ENCODE measurements at places on chromosomes 1 and 21.

- no peaks in the 10 kb centered on the region for H3K4me1 ChIP-seq
- no peaks in the 10 kb centered on the region for H3K27me3 ChIP-seq
- DNase-seq = no peak
Measured at GRCh38 chr1:236893626-236894545, 98.8 kb downstream of the MTR start.

- DNase-seq = no peak
- H3K4me1 ChIP-seq = no peaks in the 10 kb centered on the region
- no peak overlapping the region for H3K4me3 ChIP-seq
- no peaks in the 10 kb centered on the region for H3K36me3 ChIP-seq
- no peaks in the 10 kb centered on the region for H3K27me3 ChIP-seq
Measured at GRCh38 chr1:241586905-241587512, 53.2 kb downstream of the CHML start.

DNA sequence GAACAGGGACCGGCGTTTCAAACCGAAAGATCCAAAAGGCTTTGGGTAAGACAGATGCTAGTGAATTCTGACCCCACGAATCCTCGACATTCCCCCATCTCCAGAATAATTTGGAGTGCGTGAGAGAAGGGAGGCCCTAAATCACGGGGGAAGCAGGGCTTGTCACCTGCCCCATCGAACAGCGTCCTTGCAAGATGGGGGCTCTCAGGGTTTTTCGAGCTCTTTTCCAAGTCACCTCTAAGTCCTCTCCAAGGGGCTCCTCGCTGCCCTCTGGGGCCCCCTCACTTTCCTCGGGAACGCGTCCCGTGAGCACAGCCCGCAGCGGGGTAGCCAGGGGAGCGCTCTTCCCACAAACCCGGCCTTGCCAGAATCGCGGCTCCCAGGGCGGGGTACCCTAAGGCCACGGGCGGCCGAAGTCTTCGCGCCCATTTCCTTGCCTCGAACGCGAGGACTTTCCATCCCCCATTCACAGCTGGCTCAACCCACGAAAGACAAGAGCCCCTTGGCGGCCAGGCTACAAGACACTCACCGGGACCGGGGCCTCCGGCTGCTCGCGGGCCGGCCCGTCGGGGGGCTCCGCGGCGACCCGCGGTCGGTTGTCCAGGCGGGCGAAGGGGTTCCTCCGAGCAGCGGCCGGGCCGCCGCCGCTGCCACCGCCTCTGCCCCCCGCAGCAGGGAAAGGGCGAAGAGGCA, 546 bp downstream of the DONSON start:
- H3K4me3 ChIP-seq = peak overlapping the region; percentile 65
- H3K27ac ChIP-seq = peak overlapping the region; percentile 72
- H3K4me1 ChIP-seq = no peaks in the 10 kb centered on the region
- peak; percentile 54 for DNase-seq
- no peaks in the 10 kb centered on the region for H3K27me3 ChIP-seq

GRCh38 chr21:38823737-38824123, 18.0 kb downstream of the ETS2 start:
- H3K27me3 ChIP-seq = no peaks in the 10 kb centered on the region
- no peak for DNase-seq
- no peak overlapping the region for H3K27ac ChIP-seq
- no peaks in the 10 kb centered on the region for H3K36me3 ChIP-seq

DNA sequence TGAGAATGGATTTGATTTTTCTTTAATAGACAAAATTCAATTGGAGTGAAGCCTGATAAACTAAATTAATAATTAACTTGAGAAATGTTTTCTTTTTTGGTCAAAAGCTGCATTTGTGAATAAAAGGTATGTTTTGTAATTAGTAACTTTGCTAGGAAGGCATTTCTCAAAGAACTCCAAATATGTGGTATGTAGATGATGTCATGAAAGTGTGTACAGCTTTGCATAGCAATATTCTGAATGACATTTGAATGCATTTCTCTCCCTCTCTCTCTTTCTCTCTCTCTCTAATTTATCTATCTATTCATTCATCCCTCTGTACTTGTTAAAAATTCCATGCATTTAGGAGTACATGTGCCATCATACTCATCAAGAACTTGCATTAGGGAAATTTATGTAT, 109.1 kb upstream of the ADAMTS5 start:
- no peak overlapping the region for H3K27ac ChIP-seq
- H3K27me3 ChIP-seq = no peaks in the 10 kb centered on the region
- DNase-seq = no peak
- H3K36me3 ChIP-seq = no peaks in the 10 kb centered on the region

GRCh38 chr1:70066711-70067110, 138.7 kb downstream of the LRRC40 start:
- no peaks in the 10 kb centered on the region for H3K27me3 ChIP-seq
- DNase-seq = no peak
- no peaks in the 10 kb centered on the region for H3K4me1 ChIP-seq
- no peak overlapping the region for H3K27ac ChIP-seq

DNA sequence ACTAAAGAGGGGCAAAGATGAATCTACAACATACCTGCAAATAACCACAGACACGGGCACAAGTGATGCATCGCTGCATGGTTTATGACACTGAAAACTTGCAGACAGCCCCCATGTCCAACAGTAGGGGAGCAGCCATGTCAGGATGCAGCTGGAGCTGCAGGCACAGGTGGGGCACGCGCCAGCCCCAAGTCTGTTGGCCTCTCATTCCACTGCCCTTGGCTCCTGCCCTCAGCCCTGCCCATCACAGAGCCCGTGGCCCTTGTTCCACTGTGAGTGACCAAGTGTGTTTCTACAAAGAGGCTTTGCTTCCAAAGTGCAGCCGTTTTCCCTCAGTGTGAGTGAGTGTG, 3.2 kb upstream of the PADI4 start:
- no peaks in the 10 kb centered on the region for H3K36me3 ChIP-seq
- peaks cover 8% of the 10 kb centered on the region for H3K4me1 ChIP-seq
- H3K27me3 ChIP-seq = no peaks in the 10 kb centered on the region
- no peak for DNase-seq
- H3K27ac ChIP-seq = no peak overlapping the region
- no peak overlapping the region for H3K4me3 ChIP-seq

DNA sequence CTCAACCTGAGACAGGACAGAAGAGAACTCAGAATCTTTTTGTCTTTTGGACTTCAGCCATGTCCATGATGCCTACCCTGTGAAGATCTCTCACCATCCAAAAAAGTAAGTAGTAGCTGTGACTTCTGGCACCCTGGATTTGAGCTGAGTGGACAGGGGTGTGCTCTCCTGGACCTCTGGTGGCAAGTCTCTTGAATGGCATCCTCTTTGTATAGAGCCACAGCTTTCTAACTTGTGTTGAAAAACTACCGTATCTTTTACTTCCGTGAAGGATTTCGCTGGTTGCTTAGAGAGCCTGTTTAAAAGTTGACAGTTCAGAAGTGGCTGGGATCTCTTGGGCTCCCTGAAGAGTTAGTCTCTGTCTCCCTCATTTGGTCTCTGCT, 1.8 kb downstream of the MFN2 start:
- H3K4me3 ChIP-seq = no peak overlapping the region
- H3K27me3 ChIP-seq = no peaks in the 10 kb centered on the region
- no peaks in the 10 kb centered on the region for H3K36me3 ChIP-seq

- no peaks in the 10 kb centered on the region for H3K27me3 ChIP-seq
- peaks cover 29% of the 10 kb centered on the region for H3K4me1 ChIP-seq
- DNase-seq = peak; percentile 61
- H3K36me3 ChIP-seq = no peaks in the 10 kb centered on the region
- no peak overlapping the region for H3K4me3 ChIP-seq
Measured at GRCh38 chr1:151309811-151310323, 17.3 kb downstream of the PI4KB start.

- H3K27ac ChIP-seq = no peak overlapping the region
- H3K36me3 ChIP-seq = no peaks in the 10 kb centered on the region
- DNase-seq = no peak
- no peaks in the 10 kb centered on the region for H3K4me1 ChIP-seq
- no peak overlapping the region for H3K4me3 ChIP-seq
Measured at GRCh38 chr1:34884961-34885360, 25.4 kb upstream of the SMIM12 start.

DNA sequence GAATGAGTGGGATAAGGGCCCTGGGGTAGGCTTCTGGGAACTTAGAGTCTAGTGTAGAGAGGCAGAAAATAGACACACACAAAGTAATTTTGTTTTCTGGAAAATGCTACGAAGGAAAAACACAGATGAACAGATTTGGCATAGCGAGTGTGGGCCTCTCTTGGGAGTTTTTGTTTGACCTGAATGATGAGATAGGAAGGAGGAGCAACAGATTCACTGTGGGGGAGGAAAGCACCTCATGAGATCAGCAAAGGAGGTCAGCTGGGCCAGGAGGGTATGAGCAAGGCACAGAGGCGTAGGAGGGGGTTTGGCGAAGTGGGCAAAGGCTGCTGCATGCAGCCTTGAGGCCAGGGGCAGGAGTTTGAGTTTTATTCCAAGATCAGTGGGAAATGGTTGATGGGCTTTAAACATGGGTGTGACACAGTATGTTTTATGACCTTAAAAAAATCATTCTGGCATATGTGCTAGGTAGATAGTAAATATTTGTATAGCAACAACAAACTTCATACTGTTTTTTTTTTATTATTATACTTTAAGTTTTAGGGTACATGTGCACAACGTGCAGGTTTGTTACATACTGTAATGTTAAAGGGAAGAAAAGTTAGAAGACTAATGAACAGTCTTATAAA, 57.9 kb downstream of the FGGY start:
- H3K36me3 ChIP-seq = no peaks in the 10 kb centered on the region
- no peak overlapping the region for H3K27ac ChIP-seq
- no peak overlapping the region for H3K4me3 ChIP-seq
- peaks cover 2% of the 10 kb centered on the region for H3K4me1 ChIP-seq
- H3K27me3 ChIP-seq = no peaks in the 10 kb centered on the region

- no peak overlapping the region for H3K27ac ChIP-seq
- no peaks in the 10 kb centered on the region for H3K4me1 ChIP-seq
- no peak for DNase-seq
- H3K27me3 ChIP-seq = no peaks in the 10 kb centered on the region
Measured at GRCh38 chr1:87305762-87306161, 22.9 kb upstream of the LMO4 start.

GRCh38 chr21:31293986-31294385, 50.1 kb downstream of the TIAM1 start:
- H3K27me3 ChIP-seq = no peaks in the 10 kb centered on the region
- no peak overlapping the region for H3K27ac ChIP-seq
- no peak for DNase-seq
- no peaks in the 10 kb centered on the region for H3K36me3 ChIP-seq
- H3K4me3 ChIP-seq = no peak overlapping the region
- no peaks in the 10 kb centered on the region for H3K4me1 ChIP-seq

DNA sequence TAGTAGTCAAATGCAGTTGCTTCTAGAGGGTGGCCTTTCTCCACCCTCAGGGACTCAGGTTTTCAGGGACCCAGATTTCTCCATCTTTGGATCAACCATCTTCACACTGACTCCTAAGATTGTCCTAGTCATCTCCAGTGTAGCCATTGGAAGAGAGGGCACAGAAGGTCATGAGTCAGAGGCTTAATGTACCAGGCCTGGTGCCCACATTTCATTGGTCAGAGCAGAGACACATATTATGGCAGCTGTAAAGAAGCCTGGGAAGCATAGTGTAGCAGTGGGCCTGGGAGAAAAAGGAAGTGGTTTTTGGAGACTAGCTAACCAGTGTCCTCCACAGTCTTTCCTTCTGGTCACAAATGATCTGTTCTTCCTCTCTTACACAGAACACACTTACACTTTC, 122.5 kb downstream of the GIPC2 start:
- no peak overlapping the region for H3K27ac ChIP-seq
- H3K36me3 ChIP-seq = no peaks in the 10 kb centered on the region
- H3K27me3 ChIP-seq = no peaks in the 10 kb centered on the region

- no peaks in the 10 kb centered on the region for H3K27me3 ChIP-seq
- DNase-seq = no peak
- no peak overlapping the region for H3K27ac ChIP-seq
- H3K36me3 ChIP-seq = no peaks in the 10 kb centered on the region
- H3K4me1 ChIP-seq = no peaks in the 10 kb centered on the region
- H3K4me3 ChIP-seq = no peak overlapping the region
Measured at GRCh38 chr1:14897080-14897449, 256.5 kb upstream of the TMEM51 start.

GRCh38 chr1:61141288-61142042, 59.1 kb downstream of the NFIA start:
- H3K27ac ChIP-seq = no peak overlapping the region
- no peaks in the 10 kb centered on the region for H3K36me3 ChIP-seq
- H3K4me1 ChIP-seq = peaks cover 25% of the 10 kb centered on the region
- no peak overlapping the region for H3K4me3 ChIP-seq

- no peak for DNase-seq
- no peak overlapping the region for H3K4me3 ChIP-seq
- H3K4me1 ChIP-seq = peaks cover 7% of the 10 kb centered on the region
- H3K27ac ChIP-seq = no peak overlapping the region
- H3K36me3 ChIP-seq = no peaks in the 10 kb centered on the region
Measured at GRCh38 chr1:43284065-43284464, 1.3 kb downstream of the C1orf210 start.

GRCh38 chr1:43704838-43705237, 2.5 kb upstream of the ST3GAL3 start:
- no peak overlapping the region for H3K4me3 ChIP-seq
- peaks cover 3% of the 10 kb centered on the region for H3K4me1 ChIP-seq
- DNase-seq = peak; percentile 50

GRCh38 chr1:98386675-98387440, 274.7 kb upstream of the SNX7 start:
- H3K36me3 ChIP-seq = no peaks in the 10 kb centered on the region
- H3K4me1 ChIP-seq = no peaks in the 10 kb centered on the region
- no peak overlapping the region for H3K27ac ChIP-seq
- DNase-seq = no peak
- H3K27me3 ChIP-seq = no peaks in the 10 kb centered on the region
- H3K4me3 ChIP-seq = no peak overlapping the region

GRCh38 chr1:94629259-94630181, 88.0 kb upstream of the F3 start:
- H3K27ac ChIP-seq = no peak overlapping the region
- no peak for DNase-seq
- H3K4me3 ChIP-seq = no peak overlapping the region
- H3K4me1 ChIP-seq = peaks cover 4% of the 10 kb centered on the region

DNA sequence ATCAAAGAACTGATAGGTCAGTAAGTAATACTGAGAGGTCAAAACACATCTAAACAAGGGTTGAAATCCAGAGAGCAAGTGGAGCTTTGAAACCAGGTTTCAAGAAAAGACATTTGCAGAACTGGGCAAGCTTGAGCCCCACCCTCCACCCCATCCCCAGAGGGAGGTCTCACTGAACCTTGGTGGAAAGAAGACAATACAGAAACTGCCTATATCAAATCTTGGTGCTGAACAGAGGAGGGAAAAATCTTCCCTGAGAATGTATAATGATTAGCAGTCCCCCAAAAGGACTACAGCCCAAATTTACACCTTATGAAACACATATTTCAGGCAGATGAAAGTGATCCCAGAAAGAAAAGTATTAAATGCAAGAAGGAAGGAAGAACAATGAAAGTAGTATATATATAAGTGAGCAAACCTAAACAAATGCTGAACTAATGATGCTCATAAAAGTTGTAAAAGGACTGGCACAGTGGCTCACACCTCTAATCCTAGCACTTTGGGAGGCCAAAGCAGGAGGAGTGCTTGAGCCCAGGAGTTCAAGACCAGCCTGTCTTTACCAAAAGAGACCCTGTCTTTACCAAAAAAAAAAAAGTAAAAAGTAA, 12.4 kb downstream of the ZBTB17 start:
- H3K4me1 ChIP-seq = peaks cover 11% of the 10 kb centered on the region
- peak overlapping the region; percentile 29 for H3K27ac ChIP-seq
- no peaks in the 10 kb centered on the region for H3K27me3 ChIP-seq
- H3K36me3 ChIP-seq = no peaks in the 10 kb centered on the region
- H3K4me3 ChIP-seq = no peak overlapping the region
- DNase-seq = no peak

GRCh38 chr1:80988926-80989325, 811.8 kb upstream of the ADGRL2 start:
- H3K36me3 ChIP-seq = no peaks in the 10 kb centered on the region
- no peak for DNase-seq
- no peak overlapping the region for H3K27ac ChIP-seq
- H3K4me1 ChIP-seq = no peaks in the 10 kb centered on the region

Data from ovary (tissue), 10 donors.